ENCODE measurements at places on chromosomes 5 and 9.

GRCh38 chr5:139838381-139839197 lies 43.0 kb downstream of the PSD2 start:
- no peak for DNase-seq

DNA sequence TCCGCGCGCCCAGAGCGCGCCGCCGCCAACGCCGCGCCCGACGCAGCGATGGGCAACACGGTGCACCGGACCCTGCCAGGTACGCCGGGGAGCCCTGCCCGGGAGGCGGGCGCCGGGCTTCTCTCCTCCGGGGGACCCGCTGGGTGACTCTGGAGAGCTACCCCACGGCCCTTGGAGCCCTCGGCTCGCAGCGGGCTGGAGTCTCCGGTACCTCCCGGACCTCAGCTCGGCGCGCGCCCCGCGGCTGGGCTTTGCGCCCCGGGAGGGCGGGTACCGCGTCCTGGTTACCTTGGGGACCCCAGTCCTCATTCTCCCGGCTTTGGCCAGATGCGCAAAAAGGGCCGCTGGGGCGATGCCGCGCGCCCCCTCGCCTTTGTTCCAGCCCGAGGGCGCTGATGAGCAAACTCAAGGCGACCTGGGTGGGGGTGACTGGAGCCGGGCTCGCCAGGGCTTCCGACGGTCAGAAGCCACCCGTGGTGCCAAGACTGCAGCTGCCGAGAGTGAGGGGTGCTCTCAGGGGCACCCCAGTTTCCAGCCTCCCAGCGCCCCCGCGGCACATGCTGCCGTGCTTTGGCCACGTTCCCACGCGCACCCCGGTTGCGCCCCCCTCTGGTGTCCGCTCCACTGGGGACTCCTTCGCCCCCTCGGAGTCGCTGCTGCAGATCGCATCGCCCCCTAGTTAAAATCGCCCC lies 442 bp downstream of the NEURL1B start:
- DNase-seq = peak; percentile 66

DNA sequence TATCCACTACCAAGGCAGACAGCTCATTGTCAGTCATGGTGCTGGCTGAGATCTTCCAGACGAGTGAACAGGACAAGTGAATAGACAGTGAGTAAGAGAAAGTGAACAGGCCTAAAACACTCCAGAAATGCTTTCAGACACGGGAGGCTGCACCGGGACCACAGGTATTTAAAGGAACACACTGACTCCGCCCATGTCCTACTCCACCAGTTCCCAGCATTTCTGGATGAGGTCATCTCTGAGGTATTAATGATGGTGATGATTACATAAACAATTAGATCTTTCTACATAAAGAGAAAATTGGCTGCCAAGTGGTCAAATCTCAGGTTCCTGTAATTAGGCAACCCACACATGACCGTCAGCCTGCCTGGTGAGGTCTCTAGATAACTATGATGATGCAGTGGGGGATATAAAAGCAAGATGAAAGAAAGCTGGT lies at the start of gene ACTBL2:
Gene ACTBL2 (minus strand): TSS at position 141 of the 436 bp plus-strand sequence. CDS start 104 bp downstream, at position 37.
- no peak for DNase-seq

GRCh38 chr5:95841914-95842812 lies 19.6 kb upstream of the GLRX start:
- no peak for DNase-seq

- DNase-seq = peak; percentile 23
Observed at GRCh38 chr5:59562756-59563389, 330.7 kb downstream of the PDE4D start.

DNA sequence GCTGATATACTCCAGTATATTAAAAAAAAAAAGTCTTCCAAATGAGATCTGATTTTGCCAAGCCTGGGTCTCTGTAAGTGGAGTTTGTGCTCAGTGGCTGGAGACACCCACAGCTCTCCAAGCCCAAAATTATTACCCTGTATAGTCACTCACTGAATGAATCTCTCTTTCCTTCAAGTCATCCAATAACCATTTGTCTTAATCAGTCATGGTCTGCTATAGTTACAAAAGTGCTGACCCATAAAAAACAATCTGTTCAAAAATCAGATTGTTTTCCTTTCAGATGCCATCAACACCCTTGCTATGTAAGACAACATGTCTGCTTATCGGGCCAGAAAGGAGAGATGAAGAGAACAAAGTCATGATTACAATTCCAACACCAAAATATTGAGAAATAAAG lies 159.4 kb upstream of the FST start:
- DNase-seq = no peak

GRCh38 chr9:129894120-129894823 lies 59.0 kb downstream of the USP20 start:
- no peak for DNase-seq

GRCh38 chr5:37626266-37626665 lies 213.6 kb downstream of the GDNF start:
- no peak for DNase-seq

DNA sequence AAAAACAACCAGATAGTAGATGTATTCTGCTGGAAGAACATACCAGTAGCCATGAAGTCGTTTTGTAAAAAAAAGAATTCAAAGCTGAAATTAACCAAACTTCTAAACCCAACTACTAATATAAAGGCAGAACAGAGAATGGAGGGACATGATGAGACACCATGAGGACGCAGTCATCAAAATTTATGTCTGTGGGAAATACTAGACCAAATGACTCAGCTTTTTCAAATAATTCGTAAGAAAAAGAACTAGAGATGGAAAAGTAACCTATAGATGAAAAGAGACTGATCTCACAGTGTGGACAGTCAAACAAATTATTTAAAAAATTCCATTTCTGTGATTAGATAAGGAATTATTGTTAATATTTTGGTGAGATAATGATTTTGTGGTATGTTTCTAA lies 10.3 kb downstream of the TTC23L start:
- DNase-seq = no peak

DNA sequence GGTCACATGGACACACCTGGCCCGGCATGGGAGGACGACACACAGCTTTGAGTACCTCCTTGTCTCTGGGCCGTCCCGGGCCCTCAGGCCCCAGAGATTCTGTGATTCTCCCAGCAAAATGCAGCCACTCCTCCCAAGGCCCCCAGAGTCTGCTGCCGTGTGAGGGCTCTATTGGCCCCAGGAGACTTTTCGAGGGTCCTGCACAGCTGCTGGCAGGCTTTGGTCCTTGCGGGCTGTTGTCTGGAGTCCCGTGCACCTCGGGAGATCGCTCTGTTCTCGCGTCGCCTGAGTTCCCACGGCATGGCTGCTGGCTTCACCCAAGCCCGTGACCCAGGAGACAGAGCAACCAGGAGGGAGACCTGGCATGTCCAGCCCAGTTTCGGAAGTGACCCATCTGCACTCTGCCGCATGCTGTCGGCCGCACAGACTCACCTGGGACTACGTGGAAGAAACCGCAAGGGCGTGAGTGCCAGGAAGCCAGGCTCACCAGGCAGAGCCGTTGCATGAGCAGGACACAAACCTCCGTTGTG lies 46.8 kb upstream of the NKD2 start:
- no peak for DNase-seq
